CD4-positive, alpha-beta memory T cell (primary cell): ENCODE measurements at places on chromosomes 2 and 18. TPM values are rescaled to one million over a fixed set of nuclear protein-coding genes. Genes with fewer than 3 reads are reported as not detected.
A peak's percentile ranks its signal among the peaks of the same experiment; 100 is the strongest.

DNA sequence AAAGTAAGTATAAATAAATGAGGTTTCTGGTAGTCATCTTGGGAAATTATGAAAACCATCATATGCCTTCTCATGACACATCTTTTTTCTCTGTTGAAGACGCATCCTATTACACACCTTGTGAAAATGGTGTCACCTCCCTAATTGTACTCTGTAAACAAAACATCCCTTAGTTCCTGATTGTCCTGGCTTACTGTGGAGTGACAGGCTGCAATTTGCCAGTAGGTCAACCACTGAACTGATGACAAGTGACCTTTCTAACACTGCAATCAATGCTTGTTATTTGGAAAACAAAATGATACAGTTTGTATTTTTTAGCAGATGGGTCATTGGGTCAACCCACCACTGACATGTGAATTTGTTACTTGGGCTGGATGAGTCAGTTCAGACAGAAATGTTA lies 219.5 kb downstream of the PTPRM start:
- no peak for DNase-seq

FAHD2A gene
- 16.9 TPM for polyA plus RNA-seq

DNA sequence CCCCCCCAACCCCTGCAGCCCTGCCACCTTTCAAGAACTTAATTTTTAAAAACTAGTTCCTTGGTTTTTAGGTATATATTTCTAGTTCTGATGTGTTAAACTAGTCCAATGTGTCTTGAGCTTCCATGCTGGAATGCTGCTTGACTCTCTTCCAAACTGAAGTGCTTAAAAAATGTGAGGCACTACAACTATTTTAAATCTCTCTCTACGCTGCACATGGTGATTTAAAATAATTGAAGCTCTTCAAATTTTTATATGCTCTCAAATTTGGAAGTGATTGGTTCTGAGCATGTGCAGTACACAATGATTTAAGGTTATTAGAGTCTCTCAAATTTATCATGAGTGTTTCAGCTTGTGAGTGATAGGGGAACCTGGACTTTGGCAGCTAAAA lies 192.6 kb upstream of the ZEB2 start:
- DNase-seq = no peak

ADRA2B gene
- not detected for polyA plus RNA-seq

CAPN14 gene
- 0.36 TPM for polyA plus RNA-seq

REG3G gene
- polyA plus RNA-seq = not detected

DNA sequence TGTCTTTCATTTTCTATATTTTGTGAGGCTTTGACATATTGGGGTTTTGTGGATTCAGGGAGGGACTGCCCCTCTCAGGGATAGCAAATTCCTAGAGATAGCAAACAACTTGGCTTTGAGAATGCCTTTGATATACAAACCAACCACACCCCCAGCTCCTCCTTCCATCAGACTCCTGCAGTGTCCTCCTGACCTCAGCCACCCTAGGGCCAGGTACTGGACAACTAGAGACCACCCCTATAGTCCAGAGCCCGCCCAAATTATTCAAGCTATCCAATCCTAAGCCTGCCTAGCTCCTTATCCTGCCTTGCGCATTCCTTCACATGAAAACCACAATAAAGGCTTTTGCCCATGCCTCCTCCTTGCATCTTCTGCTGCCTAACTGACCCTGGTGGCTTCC lies 22.9 kb upstream of the STAM2 start:
- DNase-seq = no peak

DNA sequence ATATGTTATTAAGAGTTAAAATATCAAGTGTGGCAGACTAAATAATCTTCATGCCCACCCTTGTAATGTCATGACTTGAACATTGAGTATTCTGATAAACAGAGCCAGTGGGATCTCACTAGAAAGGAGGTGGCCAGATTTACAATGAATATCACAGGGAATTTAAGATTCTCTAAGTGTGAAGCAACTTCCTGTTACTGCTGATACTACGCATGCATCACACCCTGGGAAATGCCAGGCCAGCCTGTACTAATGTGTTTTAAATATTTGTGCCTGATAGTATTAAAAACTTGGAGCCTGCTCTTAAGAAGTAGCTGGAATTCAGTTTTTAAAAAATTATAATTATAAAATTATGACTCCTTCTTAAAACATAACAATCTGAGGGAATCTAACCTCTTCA lies 148.3 kb downstream of the LAMA3 start:
- DNase-seq = no peak

SLC4A5 gene
- polyA plus RNA-seq = 0.25 TPM

GRCh38 chr2:38376346-38377049 lies 575 bp downstream of the ATL2 start:
- DNase-seq = peak; percentile 75

RIT2 gene
- polyA plus RNA-seq = not detected

PDE6D gene
- 52.2 TPM for polyA plus RNA-seq

IL18R1 gene
- polyA plus RNA-seq = 12.4 TPM

FAM237A gene
- not detected for polyA plus RNA-seq

TDRD15 gene
- polyA plus RNA-seq = 0.03 TPM

- peak; percentile 57 for DNase-seq
Measured at GRCh38 chr2:161273038-161273760, 35.0 kb upstream of the PSMD14 start.

DNA sequence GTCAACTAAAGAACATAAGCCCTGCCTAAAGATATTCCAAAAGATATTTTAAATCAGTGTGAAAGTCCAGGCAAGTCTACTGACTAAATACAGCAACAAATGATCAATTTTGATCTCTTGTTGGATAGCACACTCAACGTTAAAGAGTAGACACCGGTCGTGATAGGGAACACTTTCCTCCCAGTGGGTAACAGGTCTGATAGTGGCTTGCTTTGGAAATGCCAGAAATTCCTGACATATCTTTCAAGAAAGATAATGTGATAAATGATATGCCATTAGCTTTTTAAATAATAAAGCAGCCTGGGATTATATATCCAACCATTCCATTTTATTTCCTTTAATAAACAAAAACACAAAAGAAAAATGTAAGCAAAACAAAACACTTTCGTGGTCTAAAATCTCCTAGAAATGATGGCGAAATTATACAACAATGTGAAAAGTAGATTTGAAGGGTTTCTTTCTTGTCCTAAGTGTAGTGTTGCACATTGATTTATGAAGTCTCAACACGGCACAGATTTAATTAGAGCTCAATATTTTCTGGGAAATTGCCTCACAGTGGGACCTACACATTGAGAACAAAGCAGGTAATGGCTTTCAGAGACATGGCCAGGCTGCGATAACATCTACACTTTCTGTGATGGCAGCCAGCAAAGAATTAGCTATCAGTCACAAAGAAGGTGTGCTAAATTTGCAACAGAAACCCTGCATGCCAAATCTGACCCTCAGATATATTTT lies 158.6 kb downstream of the PPP1R1C start:
- no peak for DNase-seq

SPEG gene
- polyA plus RNA-seq = 0.20 TPM

TOGARAM2 gene
- 0.46 TPM for polyA plus RNA-seq

- peak; percentile 27 for DNase-seq
Measured at GRCh38 chr2:34096562-34097171, 497.6 kb upstream of the FAM98A start.

PROM2 gene
- not detected for polyA plus RNA-seq
